ENCODE measurements at places on chromosomes 1 and 21. TPM values are rescaled to one million over a fixed set of nuclear protein-coding genes. Genes with fewer than 3 reads are reported as not detected.

DNA sequence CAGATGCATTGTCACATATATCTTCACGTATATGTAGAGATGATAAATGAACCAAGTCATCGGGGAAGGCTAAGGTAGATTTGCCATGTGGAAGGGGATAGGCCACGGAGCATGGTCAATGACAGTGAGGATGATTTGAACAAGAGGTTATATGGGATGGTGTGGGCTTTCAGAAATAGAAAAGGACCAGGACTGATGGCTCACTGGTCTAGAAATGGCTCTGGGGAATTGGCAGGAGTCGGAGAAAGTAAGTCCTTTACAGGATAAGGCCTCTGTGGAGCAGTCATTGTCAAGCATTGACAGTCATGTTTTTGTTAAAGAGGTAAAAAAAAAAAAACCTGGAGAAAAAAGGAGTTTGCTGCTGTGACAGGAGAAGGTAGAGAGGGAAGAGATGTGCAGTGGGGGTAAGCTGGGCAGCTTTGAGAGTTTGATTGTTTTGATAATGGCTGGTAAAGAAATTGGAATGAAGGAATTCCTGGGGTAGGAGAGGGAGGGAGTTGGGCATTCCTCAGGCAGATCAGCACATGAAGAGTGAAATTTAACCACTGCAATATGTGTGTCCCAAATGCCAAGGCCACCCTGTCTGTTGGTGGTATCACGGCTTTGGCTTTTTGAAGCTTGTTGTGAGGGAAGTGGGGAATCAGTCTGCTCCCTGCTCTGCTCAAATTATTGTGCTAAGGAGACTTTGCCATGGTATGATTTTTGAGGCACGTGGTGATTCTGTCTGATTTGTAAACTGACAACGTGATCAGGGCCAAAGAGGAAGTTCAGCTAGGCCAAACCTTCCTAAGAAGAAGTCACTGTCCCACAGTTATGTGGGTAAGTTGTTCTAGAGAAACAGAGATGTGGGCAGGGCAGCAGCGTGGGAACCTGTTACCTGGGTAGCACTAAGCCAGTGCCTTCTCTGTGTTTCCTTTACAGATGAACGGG, 26.0 kb downstream of the MACF1 start:
- DNase-seq = no peak

DNA sequence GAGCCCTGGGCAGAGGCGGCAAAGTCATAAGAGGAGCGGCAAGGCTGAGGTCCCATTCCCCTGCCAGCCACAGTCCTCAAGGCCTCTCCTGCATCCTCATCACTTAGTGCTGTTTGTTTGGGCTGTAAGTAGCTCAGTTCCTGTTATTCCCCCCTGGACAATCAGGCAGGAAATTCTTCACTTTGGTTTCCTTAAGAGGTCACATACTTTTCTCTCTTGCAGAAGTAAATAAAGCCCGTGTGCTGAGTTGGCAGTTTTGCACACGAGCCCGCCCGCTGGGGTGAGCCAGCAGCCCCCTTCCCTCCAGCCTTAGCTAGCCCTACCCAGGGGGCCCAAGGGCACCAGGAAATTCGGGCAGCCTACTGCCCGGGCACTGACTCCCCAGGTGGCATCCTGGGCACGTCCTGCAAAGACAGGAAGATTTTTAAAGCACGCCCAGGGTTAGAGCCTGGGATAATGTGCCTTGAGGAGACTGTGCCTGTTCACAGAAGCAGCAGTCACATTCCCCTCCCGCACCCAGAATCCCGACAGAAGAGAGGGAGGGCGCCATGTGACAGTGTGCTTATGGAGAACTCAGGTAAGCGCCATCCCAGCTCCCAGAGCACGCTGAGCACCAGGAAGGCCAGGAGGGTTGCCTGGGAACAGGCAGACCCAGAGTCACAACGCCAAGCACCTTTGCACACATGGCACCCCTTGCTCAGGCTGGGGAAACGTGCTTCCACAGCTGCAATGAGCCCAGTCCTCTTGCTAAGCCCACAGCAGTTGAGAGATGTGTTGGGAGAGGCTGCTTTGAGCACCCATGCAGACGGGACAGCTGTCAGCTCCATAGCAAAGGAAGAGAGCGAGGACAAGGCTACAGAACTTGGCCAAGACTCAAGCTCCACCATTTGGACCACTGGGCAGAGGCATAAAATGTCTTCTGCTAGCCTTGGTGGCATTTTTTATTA, 144.5 kb upstream of the TMEM51 start:
- DNase-seq = no peak

DNA sequence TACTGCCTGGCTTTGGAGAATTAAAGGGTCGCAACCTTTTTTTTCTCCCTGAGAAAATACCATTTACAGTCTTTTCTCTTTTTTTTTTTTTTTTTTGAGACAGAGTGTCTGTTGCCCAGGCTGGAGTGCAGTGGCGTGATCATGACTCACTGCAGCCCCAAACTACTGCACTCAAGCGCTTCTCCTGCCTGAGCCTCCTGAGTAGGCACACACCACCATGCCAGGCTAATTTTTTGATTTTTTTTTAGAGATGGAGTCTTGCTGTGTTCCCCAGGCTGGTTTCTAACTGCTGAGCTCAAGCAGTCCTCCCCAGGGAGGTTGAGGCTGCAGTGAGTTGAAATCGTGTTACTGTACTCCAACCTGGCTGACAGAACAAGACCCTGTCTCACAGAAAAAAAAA, 24.6 kb downstream of the UBE4B start:
- no peak for DNase-seq

DNA sequence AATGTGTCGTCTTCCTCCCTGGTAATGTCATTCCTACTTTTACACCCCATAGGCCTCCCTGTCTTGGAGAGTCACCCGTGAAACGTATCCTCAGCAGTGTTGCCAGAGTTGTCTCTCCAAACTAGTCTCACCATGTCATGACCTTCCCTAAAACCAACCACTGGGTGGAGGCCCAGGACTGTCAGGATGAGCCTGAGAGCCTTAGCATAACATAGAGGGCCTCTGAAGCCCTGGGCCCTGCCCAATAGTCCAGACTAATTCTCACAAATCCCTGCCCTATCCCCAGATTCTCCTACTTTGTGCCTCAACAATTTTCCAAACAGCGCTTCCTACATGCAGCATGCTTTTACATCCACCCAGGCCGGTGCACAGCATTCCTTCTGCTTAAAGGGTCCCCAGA, 29.3 kb upstream of the HSD3B1 start:
- peak; percentile 24 for DNase-seq

The LMO4 gene
- total RNA-seq = 41.5 TPM
